Choroid plexus epithelial cell (primary cell): ENCODE measurements at places on chromosomes 5 and 9.
A peak's percentile ranks its signal among the peaks of the same experiment; 100 is the strongest.

GRCh38 chr5:4837489-4838058 lies 302.6 kb upstream of the ADAMTS16 start:
- DNase-seq = no peak

GRCh38 chr5:105617436-105618215 lies 2053.1 kb downstream of the EFNA5 start:
- peak; percentile 10 for DNase-seq

GRCh38 chr5:57349214-57349613 lies 133.4 kb downstream of the ACTBL2 start:
- no peak for DNase-seq

GRCh38 chr9:114366334-114367128 lies 21.3 kb downstream of the AKNA start:
- peak; percentile 94 for DNase-seq

- DNase-seq = no peak
These were observed 278.8 kb downstream of the EBF1 start for GRCh38 chr5:158820891-158821290.

DNA sequence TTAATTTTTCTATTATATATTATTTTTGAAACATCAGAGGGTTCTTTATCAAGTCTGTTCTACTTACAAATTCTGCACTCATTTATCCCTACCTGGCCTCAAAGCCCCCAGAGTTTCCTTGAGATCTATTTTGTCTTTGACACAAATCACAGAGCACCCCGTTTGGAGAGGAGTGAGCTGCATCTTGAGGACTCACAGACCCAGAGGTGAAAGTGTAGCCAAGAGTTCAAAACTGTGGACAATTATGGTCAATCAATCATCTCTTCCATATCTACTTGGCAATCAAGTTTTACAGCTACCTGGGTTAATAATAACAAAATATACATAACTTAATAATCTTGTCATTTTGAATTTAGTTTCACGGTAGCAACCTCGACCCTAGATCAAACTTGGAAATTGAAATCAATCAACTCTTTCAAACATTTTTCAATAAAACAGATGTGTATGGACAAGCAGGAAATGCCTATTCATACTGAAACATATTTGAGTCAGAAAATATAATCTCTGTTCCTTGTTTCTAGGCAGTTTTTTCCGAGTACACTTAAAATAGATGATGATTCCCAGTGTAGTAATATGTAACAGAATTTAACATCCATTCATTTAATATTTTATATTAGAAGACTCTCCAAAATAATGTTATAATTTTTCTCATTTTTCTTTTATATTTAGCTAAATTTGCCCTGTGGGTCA lies 13.7 kb upstream of the SYK start:
- DNase-seq = no peak

- no peak for DNase-seq
These were observed 6.5 kb upstream of the BTNL3 start for GRCh38 chr5:180982008-180982741.

DNA sequence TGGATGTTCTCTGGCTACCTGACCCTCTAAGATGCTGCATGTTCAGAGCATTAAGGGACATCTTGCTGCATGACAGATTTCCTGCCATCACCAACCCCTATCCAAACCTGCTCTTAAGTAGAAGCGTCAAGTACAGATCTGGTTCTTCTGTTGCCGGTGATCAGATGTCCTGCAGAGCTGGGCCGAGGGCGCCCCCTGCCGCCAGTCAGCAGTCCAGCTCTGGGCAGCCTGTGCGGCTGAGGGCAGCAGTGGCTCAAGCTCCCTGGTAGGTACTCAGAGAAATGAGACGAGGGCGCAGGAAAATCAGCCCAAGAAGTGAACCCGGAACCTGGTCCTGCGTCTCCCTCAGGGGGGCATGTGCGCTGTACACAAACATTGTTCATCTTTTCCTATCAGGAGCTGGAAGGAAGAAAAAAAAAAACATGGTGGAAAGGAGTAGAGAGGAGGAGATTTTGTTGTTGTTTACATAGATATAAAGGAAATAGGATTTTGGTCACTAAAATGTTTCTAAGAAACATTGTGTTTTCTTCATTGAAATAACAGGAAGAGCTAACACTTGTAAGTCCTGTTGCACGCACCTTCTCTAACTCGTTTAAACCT lies 95.8 kb downstream of the CFAP90 start:
- peak; percentile 59 for DNase-seq
